Foreskin keratinocyte (primary cell): ENCODE measurements at places on chromosomes 5 and 9. TPM values are rescaled to one million over a fixed set of nuclear protein-coding genes. Genes with fewer than 3 reads are reported as not detected.

ANKRD18B gene
- total RNA-seq = 10.9 and 11.5 TPM in 2 replicates

COL15A1 gene
- not detected in 2 replicates for total RNA-seq

C9orf50 gene
- not detected in 2 replicates for total RNA-seq

UHRF2 gene
- total RNA-seq = 54.3 and 63.2 TPM in 2 replicates

NCS1 gene
- total RNA-seq = 44.0 and 44.7 TPM in 2 replicates

STPG3 gene
- total RNA-seq = not detected in 2 replicates

AIF1L gene
- 4.4 and 4.9 TPM in 2 replicates for total RNA-seq

RETREG1 gene
- total RNA-seq = 1.3 and 2.1 TPM in 2 replicates

SETX gene
- total RNA-seq = 29.3 and 36.5 TPM in 2 replicates

SPINK6 gene
- 0.61 and 1.1 TPM in 2 replicates for total RNA-seq

LIFR gene
- total RNA-seq = 0.65 and 0.92 TPM in 2 replicates

PCDHA4 gene
- not detected in 2 replicates for total RNA-seq

UBTD2 gene
- total RNA-seq = 17.1 and 18.7 TPM in 2 replicates

HARS1 gene
- total RNA-seq = 89.8 and 91.4 TPM in 2 replicates

KCNV2 gene
- not detected in 2 replicates for total RNA-seq

TMEM8B gene
- total RNA-seq = 1.6 and 2.4 TPM in 2 replicates
